ENCODE measurements at places on chromosomes 12 and 14.

- no peak for DNase-seq
These were observed 1.8 kb upstream of the FRS2 start for GRCh38 chr12:69468237-69469026.

GRCh38 chr14:22819151-22819988, 4.1 kb upstream of the SLC7A7 start:
- DNase-seq, result no peak

DNA sequence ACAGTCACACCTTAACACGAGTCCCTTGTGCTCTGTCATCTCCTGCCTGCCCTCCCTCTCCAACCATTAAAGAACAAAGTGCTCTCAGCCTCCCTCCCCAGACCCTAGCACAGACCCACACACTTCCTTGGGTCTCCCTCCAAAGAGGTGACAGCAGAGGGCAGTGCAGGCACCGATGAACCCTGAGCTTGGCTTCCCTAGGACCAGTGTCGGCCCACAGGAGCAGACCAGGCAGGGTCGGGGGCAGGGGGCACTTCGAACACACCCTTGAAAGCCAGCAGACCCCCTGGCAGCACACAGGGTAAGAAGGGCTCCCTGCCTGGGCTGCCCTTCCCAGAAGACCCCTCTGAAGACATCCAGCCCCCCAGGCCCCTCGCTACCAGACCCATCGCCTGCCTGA, 7.0 kb downstream of the CDK2AP1 start:
- no peak for DNase-seq

- no peak for DNase-seq
These were observed 112.0 kb downstream of the ANO6 start for GRCh38 chr12:45327823-45328383.

DNA sequence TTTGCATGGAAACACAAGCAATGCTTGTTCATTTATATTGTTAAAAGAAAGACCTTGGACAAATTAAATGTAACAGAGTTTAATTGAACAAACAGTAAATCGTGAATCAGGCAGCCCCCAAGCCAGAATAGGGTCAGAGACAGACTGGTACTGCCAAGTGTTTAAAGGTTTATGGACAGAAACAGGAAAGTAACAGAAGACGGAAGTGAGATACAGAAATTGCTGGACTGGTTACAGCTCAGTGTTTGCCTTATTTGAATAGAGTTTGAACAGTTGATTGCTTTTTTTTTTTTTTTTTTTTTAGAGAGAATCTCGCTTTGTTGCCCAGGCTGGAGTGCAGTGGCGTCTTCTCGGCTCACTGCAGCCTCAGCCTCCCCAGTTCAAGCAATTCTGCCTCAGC, 50.3 kb downstream of the DAO start:
- no peak for DNase-seq

- no peak for DNase-seq
These were observed 103.7 kb upstream of the IFNG-AS1 start for GRCh38 chr12:67885375-67886169.

DNA sequence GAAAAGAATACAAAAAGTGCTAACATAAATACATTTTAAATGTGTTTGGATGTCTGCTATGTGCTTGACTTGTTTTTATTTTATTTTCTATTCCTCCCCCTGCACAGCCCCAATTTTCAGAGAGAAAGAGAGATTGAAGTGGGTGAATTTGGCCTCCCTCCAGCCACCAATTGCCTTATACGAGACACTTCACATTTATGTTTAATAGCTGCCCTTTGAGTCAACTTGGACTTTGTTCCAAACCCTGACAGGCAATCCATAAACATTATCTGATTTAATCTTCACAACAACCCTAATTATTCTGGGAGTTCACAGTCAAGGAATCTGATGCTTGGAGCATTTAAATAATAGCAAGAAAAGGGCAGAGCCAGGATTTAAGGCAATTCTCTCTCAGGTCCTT, 161.7 kb downstream of the SLC15A4 start:
- no peak for DNase-seq

DNA sequence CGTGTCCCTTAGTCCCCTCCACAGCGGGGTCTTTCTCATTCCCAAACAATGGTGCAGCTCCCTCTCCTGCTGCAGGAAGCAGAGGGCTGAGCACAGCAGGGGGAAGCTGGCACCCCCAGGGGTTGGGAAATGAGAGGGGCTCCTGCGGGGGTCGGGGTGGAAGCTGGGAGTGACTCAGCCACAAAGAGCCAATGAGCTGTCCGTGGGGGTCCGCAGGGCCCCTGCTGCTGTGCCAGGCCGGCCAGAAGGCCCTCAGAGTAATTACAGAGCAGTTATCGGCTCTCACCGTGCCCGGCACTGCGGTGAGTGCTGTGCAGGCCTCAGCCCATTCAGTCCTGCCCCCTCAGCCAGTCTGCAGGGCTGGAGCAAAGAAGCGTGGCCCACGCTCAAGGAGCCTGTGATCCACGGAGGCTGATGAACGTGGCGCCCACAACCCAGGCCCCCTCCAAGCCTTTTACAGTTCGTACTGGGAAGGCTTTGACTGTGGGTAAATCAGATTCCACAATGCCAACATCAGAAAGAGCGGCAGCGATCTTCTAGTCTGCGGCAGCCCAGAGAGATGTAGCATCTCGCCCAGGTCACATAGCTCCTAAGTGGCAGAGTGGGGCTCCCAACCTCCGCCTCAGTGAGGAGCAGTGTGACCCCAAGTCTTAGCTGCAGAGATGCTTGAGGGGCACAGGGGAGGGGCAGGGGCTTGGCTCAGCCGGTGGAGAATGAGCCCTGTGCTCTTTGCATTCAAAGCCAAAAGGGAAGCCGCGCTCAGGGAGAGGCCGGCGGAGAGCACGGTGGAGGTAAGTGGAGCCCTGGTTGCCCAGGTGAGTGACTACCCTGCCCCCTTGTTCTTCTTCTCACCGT, 43.4 kb downstream of the SLC6A12 start:
- no peak for DNase-seq

DNA sequence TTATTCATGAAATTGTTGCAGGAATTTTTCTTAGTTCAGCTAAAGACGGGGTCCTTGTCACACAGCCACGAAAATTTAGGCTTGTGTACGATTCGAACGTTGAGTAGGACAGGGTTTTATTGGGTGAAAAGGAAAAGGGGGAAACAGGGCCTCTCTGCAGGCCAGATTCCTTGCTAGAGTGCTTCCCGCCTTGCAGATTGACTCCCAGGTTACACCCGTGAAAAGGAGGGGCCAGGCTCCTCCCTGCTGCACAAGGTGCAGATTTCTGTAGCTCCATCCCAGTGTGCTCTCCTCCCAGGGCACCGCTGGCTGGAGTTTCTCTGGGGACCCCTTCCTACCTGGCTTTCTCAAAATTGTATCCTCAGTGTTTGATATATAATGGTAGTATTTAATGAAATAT, 221.5 kb downstream of the ERC1 start:
- no peak for DNase-seq

- DNase-seq, result no peak
These were observed 9.4 kb downstream of the IGF1 start for GRCh38 chr12:102470945-102471344.

DNA sequence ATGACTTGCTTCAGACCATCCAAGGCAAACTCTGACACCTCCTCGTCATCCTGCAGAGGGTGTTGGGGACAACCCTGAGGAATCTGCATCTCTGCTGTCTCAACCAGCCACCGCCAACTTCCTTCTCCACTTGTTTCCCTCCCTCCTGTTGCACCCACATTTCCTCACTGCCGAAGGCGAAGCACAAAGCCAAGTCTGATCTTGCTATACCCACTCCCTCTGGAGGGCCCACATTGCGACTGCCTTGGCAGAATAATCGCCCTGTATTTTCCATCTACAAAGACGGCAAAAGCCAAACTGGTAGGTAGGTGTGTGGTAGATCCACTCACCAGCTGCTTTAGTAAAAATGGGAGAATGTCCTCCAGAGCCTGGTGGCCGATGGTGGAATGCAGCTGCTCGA, 21.8 kb upstream of the RAB35 start:
- no peak for DNase-seq

Measured in memory B cell (primary cell).